ENCODE measurements at places on chromosomes 5 and 9. TPM values are rescaled to one million over a fixed set of nuclear protein-coding genes. Genes with fewer than 3 reads are reported as not detected.

- DNase-seq: no peak
These were observed 264.0 kb upstream of the MEF2C start for GRCh38 chr5:89147031-89147430.

DNA sequence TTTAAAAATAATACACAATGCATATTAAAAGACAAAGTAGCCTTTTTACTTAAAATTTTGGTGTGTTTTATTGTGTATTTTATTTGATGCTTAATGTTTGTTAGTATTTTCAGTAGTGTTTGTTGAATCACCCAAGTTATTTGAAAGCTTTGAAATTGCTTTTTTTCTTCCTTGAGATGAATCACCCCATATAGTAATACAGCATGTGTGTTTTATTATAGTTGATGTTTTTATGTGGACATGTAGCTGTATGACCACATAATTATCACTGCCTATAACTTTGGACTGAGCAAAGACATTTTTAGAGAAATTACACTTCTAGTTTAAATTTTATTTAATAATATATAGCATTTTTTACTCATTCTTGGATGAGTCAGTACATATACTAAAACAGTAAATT, 18.0 kb downstream of the FAM174A start:
- peak; percentile 23 for DNase-seq

GRCh38 chr5:32865475-32865874, 154.4 kb downstream of the NPR3 start:
- peak; percentile 34 for DNase-seq

GRCh38 chr5:125274938-125275724, 528.7 kb upstream of the ZNF608 start:
- peak; percentile 24 for DNase-seq

GRCh38 chr5:76081811-76082771, 1.1 kb upstream of the SV2C start:
- DNase-seq: no peak

DNA sequence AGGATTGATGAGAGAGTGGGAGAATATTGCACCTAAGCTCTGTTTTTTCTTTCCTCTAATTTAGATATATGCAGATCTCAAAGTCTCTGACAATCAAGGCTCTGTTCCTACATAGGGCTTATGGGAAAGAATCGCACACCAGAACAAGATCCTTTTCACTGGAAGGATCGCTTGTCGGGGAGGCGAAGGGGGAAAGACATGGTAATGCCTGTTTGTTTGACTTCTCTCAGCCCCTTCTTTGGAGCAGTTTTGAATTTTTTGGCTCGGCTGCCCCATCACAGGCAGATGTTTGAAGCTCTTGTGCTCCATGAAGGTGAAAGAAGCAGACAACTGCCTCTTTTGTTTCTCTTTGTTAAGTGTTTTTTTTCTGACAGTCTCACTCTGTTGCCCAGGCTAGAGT, 599.9 kb upstream of the ZNF608 start:
- DNase-seq: no peak

DNA sequence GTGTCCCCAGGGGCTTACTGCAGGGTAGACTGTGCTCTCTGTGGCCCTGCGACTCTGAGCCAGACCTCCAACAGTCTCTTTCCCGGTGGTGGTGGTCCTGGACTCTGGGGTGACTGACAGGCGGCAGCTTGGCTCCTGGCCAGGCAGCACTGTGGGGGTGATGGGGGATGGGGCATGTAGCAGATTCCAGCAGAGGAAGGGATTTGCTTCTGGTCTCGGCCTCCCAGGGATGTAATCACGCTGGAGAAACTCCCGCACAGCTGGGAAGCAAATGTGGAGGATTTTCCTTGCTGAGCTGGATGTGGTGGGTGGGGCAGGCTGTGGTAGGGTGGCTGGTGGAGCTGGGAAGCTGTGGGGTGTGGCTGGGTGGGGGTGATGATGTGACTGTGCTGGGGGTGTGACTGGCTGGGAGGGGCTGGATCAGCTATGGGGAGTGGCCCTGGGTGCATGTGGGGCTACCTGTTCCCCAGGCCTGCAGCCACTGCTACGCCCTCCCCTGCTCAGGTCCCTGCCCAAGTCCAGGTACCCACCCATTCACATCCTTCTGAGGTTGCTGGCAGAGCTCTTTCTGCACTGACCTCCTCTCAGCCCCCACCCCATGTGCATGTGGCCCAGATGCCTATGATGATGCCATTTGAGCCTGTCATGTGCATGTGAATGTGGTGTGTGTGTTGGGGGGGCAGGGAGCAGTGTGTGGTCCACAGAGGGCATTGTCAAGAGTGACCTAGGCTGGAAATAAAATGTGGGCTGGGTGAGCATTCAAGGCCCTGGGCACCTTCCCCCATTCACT, 3.8 kb downstream of the NDST1 start:
- DNase-seq: peak; percentile 80

GRCh38 chr9:131410044-131410491, 16.2 kb downstream of the PRRC2B start:
- DNase-seq: peak; percentile 55

DNA sequence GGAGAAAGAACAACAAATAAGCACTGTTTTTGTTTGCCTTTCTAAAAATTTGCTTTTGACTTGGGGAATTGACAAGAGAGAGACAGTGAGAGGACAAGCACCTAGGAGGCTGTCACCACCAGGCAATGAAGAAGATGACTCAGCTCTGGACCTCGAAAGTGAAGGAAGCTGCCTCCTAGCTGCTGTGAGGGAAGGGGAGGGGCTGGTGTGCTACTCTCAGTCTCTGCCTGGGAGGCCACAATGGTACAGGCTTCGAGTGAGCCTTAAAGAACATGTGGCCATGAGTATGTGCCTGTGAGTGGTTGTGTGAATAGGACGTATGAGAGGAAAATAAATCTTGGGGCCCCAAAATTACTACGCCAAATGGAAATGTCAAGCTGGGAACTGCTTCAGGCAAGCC, 7.1 kb upstream of the PLK2 start:
- peak; percentile 66 for DNase-seq

- no peak for DNase-seq
These were observed 587.3 kb upstream of the RGMB start for GRCh38 chr5:98186128-98186527.

- DNase-seq: peak; percentile 4
These were observed 224.4 kb downstream of the EBF1 start for GRCh38 chr5:158875272-158875679.

DNA sequence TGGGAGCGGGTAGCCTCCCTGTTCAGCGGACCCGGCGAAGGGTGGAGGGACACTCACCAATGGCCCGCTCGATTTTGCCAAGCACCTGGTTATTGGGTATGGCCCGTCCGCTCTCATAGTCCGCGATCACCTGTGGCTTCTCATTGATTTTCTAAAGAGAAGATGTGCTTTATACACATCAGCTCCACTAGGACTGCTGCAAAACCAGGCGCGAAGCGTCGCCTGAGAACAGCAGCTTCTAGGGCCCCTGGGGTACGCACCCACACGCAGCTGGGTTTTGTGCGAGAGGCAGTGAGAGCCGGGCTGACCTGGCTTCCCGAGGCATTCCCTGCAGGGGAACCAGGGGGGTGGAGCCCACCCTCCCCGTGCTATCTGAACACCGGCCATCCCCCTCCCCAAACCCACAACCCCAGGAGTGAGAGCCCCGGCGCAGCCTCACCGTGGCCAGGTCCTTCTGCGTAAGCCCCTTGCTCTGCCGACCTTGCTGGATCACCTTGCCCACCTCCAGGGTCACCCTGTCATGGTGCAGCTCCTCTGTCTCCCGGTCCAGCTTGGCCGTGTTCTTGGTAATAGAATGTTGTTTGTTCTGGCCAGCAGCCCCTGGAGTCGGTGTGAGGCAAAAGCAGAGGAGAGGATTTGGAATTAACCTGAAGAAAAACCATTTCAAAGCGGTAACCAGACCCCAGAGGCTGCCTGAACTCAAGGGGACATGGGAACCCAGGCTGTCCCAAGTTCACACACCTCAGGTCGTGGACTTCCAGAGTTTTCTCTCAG, 3.1 kb downstream of the EDF1 start:
- no peak for DNase-seq

GRCh38 chr5:133121611-133122150, 69.9 kb downstream of the HSPA4 start:
- no peak for DNase-seq

GRCh38 chr9:84310883-84311282, 29.7 kb downstream of the SLC28A3 start:
- DNase-seq: no peak

- no peak for DNase-seq
These were observed 234.3 kb upstream of the TMEM161B start for GRCh38 chr5:88503041-88503345.

- no peak for DNase-seq
These were observed 17.5 kb downstream of the IRF1 start for GRCh38 chr5:132473019-132473531.

DNA sequence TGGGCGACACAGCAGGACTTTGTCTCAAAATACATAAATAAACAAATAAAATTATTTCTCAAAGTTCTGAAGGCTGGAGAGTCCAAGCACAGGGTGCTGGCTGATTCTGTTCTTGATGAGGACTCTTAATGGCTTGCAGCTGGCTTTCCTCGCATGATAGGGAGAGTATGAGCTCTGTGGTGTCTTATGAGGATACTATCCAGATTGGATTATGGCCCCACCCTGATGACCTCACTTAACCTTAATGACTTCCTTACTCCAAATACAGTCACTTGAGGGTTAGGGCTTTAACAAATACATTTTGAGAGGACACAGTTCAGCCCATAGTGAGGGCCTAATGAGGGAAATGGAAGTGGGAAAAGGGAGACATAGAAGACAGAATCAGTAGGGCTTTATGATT, 87.7 kb downstream of the FOCAD start:
- no peak for DNase-seq

GRCh38 chr5:160360310-160360709, 10.1 kb downstream of the C1QTNF2 start:
- no peak for DNase-seq

- DNase-seq: no peak
These were observed 3.9 kb upstream of the HK3 start for GRCh38 chr5:176902911-176903664.

- DNase-seq: peak; percentile 96
These were observed 80.4 kb upstream of the ADAMTSL1 start for GRCh38 chr9:18393340-18394130.

- DNase-seq: no peak
These were observed 62.2 kb downstream of the EPB41L4B start for GRCh38 chr9:109258481-109259302.

DNA sequence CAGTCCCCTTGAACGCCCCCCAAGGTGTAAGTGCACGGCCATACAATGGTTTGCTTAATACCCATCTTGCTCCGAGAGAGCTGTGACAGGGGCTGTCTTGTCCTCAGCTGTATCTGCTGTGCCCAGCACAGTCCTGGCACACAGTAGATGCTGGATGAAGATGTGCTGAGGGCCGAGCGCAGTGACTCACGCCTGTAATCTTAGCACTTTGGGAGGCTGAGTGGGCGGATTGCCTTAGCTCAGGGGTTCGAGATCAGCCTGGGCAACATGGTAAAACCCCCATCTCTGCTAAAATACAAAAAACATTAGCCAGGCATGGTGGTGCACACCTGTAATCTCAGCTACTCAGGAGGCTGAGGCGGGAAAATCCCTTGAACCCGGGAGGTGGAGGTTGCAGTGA, 53.6 kb downstream of the C9orf50 start:
- DNase-seq: no peak

GRCh38 chr5:93748875-93749397, 7.5 kb upstream of the POU5F2 start:
- DNase-seq: no peak

DNA sequence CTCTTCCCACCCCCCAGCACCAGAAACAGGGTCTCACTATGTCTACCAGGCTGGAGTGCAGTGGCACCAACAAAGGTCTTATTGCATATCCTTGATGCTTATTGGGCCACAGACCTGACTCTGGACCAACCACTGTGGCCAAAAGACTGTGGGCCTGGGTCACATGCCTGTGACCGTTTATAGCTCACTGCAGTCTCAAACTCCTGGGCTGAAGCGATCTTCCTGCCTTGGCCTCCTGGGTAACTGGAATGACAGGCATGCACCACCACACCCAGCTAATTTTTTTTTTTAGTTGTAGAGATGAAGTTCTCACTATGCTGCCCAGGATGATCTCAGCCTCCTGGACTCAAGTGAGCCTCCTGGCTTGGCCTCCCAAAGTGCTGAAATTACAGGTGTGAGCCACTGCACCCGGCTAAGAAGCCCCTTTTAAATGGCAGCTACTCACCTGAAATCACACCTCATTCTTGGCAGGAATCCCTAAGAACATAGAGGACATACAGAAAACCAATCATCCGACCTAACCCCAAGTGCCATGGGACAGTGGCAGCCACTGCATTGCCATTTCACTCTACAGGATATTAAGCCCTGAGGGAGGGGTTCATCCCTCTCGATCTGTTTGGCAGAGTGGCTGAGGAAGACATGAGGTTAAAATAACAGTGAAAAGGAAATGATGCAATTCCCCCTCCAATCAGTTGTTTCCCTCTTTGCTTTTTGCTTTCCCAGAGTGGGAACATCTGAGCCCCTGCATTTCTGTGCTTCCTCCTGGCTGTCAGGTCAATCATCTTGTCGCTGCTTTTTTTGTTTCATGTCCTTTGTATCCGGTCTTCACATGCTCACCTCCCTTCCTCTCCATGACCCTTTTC, 74.6 kb downstream of the LRRC70 start:
- DNase-seq: no peak

DNA sequence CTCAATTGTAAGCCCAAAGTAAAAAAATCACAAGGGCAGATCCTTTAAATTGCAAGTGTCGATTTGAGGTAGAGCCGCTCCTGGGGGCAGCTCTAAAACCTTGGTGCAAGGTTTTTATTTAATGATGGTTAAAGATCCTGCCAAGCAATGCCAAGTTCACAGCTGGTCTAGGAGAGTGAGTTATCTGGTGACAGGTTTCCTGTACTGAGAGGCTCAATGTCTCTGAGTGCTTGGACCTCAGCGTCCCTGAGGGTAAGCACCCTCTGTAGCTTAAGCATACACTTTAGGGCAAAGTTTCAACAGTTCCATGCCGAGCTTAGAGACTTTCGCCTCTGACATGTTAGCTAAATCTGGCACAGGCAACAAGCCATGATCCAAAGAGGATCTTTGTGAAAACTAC, 119.8 kb upstream of the EGFLAM start:
- no peak for DNase-seq

DNA sequence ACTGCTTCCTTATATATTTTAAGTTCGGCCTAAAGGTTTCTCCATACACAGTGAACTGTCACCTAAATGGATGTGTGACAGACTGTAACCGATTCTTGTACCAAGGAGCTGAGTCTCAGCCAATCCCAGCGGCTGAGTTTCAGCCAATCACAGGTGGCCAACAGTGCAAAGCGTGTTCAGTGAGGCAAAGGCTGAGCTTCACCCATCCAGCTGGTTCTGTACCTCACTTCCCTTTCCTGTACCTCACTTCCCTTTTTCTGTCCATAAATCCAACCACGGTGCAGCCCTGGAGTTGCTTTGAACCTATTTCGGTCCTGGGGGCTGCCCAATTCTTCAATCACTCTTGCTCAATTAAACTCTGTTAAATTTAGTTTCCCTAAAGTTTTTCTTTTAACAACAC, 15.7 kb upstream of the TBC1D9B start:
- DNase-seq: no peak

PRDM9 gene
- not detected for total RNA-seq

OR1J2 gene
- not detected for total RNA-seq

OR1N1 gene
- total RNA-seq: not detected

BTNL3 gene
- not detected for total RNA-seq

COL5A1 gene
- 21.1 TPM for total RNA-seq

WDR36 gene
- total RNA-seq: 87.8 TPM

PDLIM4 gene
- 97.5 TPM for total RNA-seq

LCN10 gene
- not detected for total RNA-seq

SV2C gene
- total RNA-seq: not detected

PAIP1 gene
- total RNA-seq: 101 TPM
